ENCODE measurements at places on chromosomes 1 and 21.

DNA sequence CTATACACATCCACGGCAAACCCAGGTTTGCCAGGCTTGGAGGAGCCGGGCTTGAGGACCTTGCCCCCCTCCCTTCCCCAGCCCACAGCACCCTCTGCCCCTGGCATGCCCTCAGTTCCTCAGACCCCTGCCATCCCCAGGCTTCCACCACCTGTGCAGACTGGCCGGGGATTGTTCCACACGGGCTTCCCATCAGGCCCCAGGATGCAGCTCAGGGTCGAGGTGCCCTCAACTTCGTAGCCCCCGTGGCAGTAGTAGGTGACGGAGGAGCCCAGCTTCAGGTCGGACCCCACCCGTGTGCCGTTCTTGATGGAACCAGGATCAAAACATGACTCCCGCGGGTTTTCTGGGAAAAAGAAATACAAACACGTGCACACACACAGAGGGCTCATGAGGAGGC is 163.8 kb downstream of the ZSCAN20 start:
- no peak for DNase-seq

DNA sequence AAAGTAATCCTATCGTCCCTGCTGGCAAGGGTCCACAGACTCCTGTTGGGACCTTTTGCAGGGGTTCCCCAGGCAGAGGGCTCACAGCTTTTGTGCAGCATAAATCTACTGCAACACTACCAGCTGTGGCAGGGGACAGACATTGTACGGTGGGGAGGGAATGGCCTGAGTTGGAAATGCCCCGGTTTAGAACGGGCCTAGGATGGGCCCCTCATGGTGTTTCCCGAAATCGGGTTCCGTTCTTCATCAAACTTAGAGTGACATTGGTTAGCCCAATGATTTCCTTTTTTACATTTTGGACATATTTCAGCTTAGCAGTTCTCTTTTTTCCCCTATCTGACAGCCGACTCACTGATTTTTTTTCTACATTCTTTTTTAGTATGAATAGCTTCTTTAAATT is 26.5 kb upstream of the SAMD11 start:
- no peak for DNase-seq

GRCh38 chr1:86633921-86634320 is 70.5 kb upstream of the SH3GLB1 start:
- no peak for DNase-seq

GRCh38 chr1:35691080-35691479 is 27.6 kb downstream of the C1orf216 start:
- DNase-seq, result no peak

- no peak for DNase-seq
Observed at GRCh38 chr1:17545356-17545755, 5.9 kb downstream of the ARHGEF10L start.

DNA sequence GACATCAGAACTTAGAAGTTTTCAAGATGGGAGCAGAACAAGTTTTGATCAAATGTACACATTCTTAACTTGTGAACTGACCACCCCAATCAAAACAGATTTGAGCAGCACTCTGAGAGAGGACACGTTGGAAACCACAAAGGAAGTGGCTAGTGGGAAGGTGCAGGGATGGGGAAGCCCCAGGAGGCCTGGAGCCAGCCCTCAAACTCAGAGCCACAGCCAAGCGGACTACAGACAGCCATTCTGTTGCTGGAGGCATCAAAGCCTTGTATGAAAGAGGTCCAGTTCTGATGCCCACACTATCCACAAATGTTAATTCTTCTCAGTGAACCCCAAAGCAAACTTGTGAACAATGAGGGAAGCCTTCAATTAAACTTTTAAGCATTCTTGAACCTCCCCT is 143.6 kb upstream of the RAB4A start:
- no peak for DNase-seq

DNA sequence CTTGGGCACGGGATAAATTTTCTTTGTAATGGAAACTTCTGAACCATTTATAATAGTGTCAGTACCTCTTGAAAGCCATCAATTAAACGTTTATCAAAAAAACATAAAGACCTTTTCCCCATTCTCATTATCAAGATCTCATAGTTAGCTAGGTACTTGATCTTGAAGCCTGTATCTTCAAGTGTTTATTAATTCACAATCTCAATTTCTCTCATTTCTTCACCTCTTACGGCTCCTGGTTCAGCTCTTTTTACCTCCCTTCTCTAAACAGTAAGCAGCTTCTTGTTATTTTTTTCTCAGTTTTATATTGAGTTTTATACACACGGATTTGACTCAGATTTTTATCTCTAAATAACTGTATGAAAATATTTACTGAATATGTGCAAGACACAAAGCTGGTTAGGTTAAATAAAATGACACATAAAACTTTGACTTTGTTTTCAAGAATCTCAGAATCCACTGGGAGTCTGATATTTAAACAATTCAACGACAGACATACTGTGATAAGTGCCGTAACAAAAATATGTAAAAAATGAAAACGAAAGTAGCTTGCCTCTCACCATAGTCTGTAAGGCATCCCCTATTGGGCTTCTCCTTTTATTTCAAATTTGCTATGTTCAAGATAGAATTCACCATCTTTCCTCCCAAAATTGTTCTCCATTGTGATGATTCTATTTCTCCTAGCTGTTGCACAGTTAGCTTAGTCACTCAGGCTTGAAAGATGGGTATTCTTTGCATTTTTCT is 411.6 kb upstream of the ZRANB2 start:
- no peak for DNase-seq

DNA sequence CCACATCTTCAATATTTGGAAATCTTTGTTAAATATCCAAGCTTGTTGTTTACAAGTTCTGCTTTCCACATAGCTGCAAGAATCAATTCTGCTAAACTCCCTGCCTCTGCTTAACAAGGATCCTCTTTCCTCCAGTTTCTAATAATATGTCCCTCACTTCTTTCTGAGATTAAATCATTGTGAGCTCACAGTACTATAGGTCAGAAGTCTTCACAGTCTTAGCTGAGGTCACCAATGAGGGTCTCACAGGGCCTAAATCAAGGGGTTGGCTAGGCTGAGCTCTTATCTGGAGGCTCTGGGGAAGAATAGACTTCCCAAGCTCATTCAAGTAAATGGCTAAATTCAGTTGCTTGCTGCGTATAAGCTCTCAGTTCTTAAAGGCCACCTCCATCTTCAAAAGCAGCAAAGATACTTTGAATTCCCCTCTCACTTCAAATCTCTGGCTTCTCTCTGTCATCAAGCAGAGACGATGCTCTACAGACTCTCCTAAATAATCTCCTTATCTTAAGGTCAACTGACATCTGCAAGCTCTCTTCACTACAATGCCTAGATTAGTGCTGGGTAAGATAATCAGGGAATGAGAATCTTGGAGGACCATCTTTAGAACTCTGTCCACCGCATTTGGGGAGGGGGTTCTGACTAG is 175.3 kb downstream of the PLPPR4 start:
- DNase-seq, result no peak

DNA sequence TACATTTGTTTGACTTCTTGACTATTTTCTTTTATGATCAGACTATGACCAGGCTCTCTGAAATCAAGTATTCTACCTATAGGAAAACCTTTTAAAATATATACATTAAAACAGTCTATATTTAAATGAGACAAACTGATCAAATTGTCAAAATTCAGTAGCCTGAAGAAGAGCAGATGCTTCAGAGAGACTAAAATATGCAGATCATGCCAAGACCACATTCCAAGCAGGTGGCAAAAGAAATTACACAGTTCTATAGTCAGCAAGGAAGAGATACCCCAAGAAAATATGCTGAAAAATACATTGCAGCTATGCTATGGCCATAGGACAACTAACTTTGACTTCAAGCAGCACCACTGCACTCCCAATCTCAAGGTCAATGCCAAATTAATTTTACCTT is 3.5 kb downstream of the LPGAT1 start:
- no peak for DNase-seq

DNA sequence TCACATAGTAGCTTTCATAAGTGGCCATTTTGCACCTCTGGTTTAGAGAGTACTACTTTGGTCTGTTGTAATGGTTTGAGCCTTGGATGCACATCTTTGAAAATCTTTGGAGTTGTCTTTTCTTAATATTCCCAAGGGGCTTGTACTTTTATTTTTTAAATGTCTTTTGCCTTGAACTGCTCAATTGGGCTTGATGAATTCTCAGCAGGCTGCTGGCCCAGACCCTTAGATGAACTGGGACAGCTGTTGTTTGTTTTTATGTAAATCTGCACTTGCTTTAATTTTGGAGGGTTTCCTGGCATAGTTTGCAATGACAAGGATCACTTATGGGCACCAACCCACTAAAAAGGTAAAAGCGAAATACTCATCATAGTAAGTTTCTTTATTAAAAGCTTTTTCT is 24.9 kb downstream of the NGF start:
- no peak for DNase-seq

DNA sequence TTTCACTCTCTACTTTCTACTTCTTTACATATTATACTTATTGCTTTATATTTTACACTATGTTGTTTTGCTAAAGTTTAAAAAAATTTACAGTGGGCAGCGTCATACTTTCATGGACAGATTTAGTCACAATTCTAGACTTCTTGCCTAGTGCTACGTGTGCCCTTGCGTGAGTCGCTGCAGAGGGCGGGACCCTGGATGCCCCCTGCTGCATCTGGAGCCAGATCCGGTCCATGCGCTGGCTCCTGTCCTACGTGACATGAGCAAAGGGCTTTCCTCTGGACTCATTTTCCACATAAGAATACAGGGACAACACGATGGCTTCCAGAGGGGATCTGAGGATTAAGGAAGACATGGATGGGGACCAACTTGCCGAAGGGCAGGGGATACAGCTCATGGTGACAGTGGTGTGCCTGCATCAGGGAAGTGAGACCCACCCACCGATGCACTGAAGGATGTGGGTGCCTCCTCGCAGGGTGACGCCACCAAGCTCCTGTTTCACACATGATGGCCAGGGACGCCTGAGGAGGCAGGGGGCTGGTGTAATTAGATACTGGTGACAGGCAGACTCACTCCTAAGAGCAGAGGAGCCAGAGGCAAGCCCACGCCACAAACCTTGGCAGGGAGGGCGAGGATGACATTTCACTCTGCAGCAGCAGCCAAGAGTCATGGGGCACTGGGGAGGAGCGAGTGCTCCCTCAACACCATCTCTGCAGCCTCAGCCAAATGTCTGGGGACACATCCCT is 86.6 kb downstream of the DMRTB1 start:
- DNase-seq, result no peak

- DNase-seq, result no peak
Observed at GRCh38 chr1:26768755-26769154, 19.0 kb upstream of the PIGV start.

GRCh38 chr1:32965251-32965747 is 690 bp upstream of the RNF19B start:
- DNase-seq, result no peak

GRCh38 chr1:64209221-64209620 is 5.8 kb downstream of the UBE2U start:
- no peak for DNase-seq
